ENCODE measurements at places on chromosomes 7 and 10. TPM values are rescaled to one million over a fixed set of nuclear protein-coding genes. Genes with fewer than 3 reads are reported as not detected.

The DGKI gene
- 5.3 TPM for total RNA-seq

The ITPRID1 gene
- not detected for total RNA-seq

The NPY4R gene
- not detected for total RNA-seq

The ETV1 gene
- total RNA-seq = 42.8 TPM

The PRTFDC1 gene
- total RNA-seq = 63.4 TPM

The CASTOR2 gene
- 8.1 TPM for total RNA-seq

The RAPGEF5 gene
- total RNA-seq = 39.3 TPM

The HYAL4 gene
- total RNA-seq = not detected

The DHTKD1 gene
- total RNA-seq = 21.1 TPM

The NEBL gene
- total RNA-seq = 0.06 TPM

The LBX1 gene
- total RNA-seq = not detected
